T-cell (primary cell): ENCODE measurements at places on chromosomes 3 and 15.

DNA sequence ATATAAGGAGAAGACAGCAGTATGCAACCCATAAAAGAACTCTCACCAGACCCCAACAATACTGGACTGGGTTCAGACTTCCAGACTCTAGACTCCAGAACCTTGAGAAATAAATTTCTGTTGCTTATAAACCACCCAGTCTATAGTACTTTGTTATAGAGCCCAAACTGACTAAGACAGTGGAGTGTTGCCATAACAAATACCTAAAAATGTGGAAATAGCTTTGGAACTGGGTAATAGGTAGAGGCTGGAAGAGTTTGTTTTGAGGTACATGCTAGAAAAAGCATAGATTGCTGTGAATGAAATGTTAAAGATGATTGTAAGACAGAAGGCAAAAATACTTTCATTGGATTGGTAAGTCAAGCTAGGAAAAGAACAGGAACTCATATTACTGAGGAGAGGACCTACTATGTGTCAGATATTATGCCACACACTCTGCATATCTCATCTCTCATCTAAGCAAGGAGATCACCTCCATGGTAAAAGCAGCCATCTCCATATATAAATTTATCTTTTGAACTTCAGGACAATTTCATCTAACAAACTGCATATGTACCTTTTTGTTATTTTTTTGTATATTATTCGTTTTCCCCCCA, 67.4 kb upstream of the FNDC3B start:
- no peaks in the 10 kb centered on the region for H3K36me3 ChIP-seq
- DNase-seq = no peak
- H3K4me3 ChIP-seq = no peak overlapping the region
- no peak overlapping the region for H3K27ac ChIP-seq
- no peaks in the 10 kb centered on the region for H3K27me3 ChIP-seq
- H3K4me1 ChIP-seq = no peaks in the 10 kb centered on the region

DNA sequence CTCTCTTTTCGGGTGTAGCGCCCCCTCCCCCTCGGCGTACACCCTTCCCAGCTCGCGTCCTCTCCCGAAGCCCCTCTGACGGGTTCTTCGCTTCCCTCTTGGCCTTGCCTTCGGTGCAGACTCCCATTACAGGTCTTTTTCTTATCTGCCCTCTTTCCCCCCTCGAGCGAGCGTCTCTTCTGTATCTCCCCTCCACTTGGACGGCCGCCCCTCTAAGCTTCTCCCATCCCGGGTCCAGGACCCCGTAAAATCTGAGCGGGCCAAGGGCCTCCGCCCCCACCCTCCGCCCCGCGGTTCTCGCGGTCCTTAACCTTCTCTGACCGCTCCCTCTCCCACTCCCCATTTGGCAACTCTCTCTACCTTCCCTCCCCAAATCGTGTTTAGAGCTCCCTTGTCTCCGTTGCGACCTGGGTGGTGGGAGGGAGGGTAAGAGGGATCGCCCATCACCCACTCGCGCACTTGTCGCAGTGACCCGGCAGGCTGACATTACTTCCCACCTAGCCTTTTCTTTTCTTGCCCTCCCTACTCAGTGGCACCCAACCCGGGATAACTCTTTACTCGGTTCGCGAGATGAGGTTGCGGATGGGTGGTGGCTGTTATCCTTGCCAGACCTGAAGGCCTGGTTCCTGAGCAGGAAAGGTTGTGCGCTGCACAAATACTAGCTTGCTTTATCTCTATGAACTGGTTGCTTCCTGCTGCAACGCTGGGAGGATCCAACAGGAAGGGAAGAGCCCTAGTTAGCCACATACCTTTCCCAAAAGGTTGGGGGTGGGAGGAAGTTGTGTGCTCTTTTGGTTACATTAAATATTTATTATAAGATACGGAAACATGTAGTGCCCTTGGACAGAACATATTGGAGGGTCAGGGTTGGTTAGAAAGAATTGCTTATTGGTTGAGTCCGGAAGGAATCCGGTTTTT, 922 bp downstream of the RAB11A start:
- H3K27me3 ChIP-seq = no peaks in the 10 kb centered on the region
- peaks cover 32% of the 10 kb centered on the region for H3K4me1 ChIP-seq
- peak overlapping the region; percentile 89 for H3K4me3 ChIP-seq
- no peaks in the 10 kb centered on the region for H3K36me3 ChIP-seq
- no peak for DNase-seq

- DNase-seq = no peak
- H3K4me3 ChIP-seq = no peak overlapping the region
- no peak overlapping the region for H3K27ac ChIP-seq
- peaks cover 2% of the 10 kb centered on the region for H3K4me1 ChIP-seq
- no peaks in the 10 kb centered on the region for H3K27me3 ChIP-seq
Measured at GRCh38 chr3:12155828-12156227, 2.9 kb downstream of the TIMP4 start.

DNA sequence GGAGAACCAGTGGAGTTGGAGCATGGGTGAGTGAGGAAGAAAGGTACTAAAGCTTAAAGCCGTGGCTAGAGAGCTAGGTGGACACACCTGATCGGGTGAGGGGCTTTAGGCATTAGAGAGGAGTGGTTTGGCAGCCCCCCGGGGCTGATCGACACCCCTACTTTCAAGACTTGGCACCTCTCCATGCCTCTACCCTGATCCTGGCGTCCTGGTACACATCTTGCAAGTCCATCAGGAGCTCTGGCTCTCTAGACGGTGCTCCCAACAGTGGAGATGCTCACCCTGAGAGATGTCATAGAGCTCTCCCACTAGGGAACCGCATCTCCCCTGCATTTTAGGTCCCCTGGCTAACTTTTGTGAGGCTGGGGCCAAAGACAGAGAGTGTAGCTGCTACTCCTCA, 98.1 kb downstream of the XXYLT1 start:
- H3K27ac ChIP-seq = no peak overlapping the region
- H3K36me3 ChIP-seq = no peaks in the 10 kb centered on the region
- no peak for DNase-seq
- H3K4me3 ChIP-seq = no peak overlapping the region
- H3K4me1 ChIP-seq = no peaks in the 10 kb centered on the region

GRCh38 chr3:42072831-42073301, 18.3 kb upstream of the TRAK1 start:
- H3K27ac ChIP-seq = no peak overlapping the region
- DNase-seq = no peak
- H3K4me3 ChIP-seq = no peak overlapping the region
- H3K36me3 ChIP-seq = no peaks in the 10 kb centered on the region
